ENCODE measurements at places on chromosomes 3 and 15. TPM values are rescaled to one million over a fixed set of nuclear protein-coding genes. Genes with fewer than 3 reads are reported as not detected.

DNA sequence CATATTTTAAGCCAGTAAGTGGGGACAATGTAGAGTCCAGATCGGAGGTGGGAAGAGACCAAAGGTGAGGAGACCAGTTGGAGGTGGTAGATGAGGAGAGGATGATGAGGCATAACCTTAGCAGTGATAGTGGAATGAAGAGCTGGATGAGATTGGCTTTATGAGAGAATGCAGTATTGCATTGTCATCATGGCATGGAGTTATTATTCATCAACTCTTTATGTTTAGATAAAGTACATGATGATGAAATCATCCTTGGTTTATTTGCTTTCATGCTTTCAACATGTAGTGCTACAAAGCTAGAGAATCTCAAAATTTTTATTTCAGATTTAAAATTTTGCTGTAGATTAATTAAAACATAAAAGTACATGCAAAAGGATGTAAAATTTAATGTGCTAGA is 64.0 kb downstream of the PPM1L start:
- DNase-seq: no peak

GRCh38 chr3:4656059-4656458 is 162.9 kb downstream of the ITPR1 start:
- DNase-seq: peak; percentile 63

Gene GPR62
- not detected for total RNA-seq

Gene SKOR1
- 3.1 TPM for total RNA-seq

Gene PPP1R2
- total RNA-seq: 42.6 TPM

GRCh38 chr15:86522721-86523120 is 443.1 kb downstream of the AGBL1 start:
- DNase-seq: no peak

DNA sequence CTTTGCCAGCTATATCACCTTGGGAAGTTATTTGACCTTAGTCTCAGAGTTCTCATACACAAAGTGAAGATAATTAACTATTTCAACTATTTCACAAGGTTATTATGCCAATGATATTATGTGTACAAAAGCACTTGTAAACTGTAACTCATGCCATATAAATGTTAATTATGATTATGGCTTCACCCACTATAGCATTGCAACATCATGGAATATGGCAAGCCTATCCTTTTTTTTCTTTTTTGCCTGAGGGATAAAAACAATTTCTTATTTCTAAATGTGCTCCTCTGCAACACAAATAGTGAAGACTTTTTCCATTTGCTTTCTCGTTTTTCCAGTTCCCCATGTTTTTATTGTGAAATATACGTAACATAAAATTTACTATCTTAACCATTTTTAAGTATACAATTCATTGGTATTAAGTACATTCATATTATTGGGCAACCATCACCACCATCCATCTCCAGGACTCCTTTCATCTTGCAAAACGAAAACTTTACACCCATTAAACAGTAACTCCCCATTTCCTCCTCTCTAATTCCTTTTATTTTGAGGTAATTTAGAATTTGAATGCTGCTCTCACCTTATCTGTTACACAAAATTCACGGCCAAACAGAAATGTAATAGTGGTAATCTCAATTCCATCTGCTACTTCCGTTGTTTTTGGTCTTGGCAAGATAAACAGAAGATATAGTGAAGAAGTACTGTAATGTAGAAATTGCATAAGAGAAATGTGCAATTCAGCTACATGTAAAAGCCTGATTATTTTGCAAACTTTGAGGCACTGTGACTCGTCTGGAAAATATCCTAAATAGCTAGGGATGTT is 46.3 kb downstream of the NANOGP8 start:
- DNase-seq: no peak

GRCh38 chr3:81911221-81911620 is 149.8 kb upstream of the GBE1 start:
- no peak for DNase-seq

- no peak for DNase-seq
Observed at GRCh38 chr3:53845103-53845880, 927 bp downstream of the CHDH start.

DNA sequence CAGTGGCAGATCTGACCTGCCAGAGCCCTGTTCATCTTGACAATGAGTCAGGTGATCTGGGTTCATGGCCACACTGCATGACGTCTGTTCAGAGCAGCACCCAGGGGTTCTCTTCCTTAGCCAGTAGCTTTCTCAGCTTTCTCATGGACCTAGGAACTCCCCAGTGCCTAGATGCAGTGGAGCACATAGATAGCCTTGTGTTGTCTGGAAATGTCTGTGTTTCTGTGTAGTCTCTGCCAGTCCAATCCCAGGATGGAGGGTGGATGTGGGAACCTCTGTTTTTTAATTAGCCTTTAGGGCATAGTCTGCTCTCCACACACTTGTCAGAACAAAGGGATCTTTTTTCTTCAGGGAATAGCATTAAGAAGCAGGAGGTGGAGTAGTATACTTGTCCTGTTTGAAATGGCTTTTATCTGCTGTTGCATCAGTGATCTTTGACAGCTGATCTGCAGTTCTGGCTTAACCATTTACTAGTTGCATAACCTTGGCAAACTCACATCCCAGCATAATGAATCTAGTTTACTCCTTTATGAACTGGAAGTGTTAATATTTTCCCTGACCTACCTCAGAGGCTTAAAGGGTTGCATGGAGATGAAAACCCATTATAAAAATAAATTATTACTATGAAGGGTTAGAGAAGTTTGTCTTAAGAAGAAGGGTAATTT is 16.1 kb upstream of the CACNA1D start:
- DNase-seq: no peak

- DNase-seq: no peak
Observed at GRCh38 chr3:17936736-17937480, 194.5 kb upstream of the TBC1D5 start.

DNA sequence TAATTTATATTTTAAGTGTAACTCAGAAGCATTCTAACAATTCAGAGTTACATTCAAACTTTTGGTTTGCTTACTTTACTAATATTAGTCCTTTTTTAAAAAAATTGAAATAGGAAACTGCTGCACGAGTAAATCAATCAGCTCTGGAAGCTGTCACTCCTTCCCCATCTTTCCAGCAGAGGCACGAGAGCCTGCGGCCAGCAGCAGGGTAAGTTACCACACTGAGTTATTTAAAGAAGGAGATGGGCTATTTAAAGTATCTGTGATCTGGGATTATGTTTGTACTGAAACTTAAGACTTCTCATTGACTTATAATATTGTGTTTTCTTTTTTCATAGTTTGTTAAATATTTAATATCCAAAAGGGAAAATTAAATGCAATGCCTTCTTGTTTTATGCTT is 29.3 kb downstream of the APPL1 start:
- DNase-seq: no peak

DNA sequence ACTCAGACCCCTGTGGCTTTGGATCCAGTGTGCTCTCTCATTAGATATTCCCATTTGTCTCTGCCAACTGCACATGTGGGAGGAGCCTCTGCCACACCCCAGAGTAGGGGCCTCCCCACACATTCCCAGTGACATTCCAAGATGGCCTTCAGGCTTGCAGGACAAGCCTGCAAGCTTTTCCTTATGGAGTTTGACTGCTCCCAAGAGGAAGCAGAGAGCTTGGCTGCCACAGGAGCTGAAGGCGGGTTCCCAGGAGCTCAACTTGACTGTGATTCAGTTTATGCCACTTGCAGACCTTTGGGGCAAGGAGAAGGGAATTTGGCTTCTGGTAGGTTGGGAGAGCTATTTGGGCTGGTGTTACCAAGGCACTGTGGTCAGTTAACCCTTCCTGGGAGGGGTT is 22.5 kb upstream of the EPHB1 start:
- no peak for DNase-seq

Gene IGDCC3
- total RNA-seq: 6.6 TPM

Gene LEKR1
- total RNA-seq: 0.61 TPM

Gene PAQR9
- 0.16 TPM for total RNA-seq

Gene BSN
- 0.14 TPM for total RNA-seq

Gene THSD4
- 20.7 TPM for total RNA-seq

GRCh38 chr15:39494462-39494861 is 86.4 kb upstream of the THBS1 start:
- no peak for DNase-seq

Gene ADCY5
- total RNA-seq: 0.63 TPM

- no peak for DNase-seq
Observed at GRCh38 chr3:73228437-73228836, 167.0 kb downstream of the EBLN2 start.

Gene CD200
- not detected for total RNA-seq

Gene TM4SF4
- not detected for total RNA-seq

All from SJCRH30 (cell line).